ENCODE measurements at places on chromosomes 4 and X.

GRCh38 chr4:153518637-153519389 lies 52.7 kb downstream of the TMEM131L start:
- peak; percentile 32 for DNase-seq

GRCh38 chr4:67151376-67152343 lies 393.6 kb downstream of the CENPC start:
- no peak for DNase-seq

DNA sequence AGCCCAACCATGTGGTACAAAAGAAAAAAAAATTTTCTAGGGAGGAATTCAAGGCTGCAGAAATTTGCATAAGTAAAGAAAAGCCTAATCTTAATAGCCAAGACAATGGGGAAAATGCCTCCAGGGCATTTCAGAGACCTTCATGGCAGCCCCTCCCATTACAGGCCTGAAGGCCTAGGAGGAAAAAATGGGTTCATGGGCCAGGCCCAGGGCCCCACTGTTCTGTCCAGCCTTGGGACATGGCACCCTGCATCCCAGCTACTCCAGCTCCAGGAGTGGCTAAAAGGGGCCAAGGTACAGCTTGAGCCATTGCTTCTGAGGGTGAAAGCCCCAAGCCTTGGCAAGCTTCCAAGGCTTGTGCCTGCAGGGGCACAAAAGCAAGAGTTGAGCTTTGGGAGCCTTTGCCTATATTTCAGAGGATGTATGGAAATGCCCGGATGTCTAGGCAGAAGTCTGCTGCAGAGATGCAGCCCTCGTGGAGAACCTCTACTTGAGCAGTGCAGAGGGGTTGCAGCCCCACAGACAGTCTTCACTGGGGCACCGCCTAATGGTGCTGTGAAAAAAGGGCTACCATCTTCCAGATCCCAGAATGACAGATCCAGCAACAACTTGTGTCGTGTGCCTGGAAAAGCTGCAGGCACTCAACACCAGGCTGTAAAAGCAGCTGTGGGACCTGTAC lies 111.0 kb downstream of the ANXA10 start:
- DNase-seq = no peak

DNA sequence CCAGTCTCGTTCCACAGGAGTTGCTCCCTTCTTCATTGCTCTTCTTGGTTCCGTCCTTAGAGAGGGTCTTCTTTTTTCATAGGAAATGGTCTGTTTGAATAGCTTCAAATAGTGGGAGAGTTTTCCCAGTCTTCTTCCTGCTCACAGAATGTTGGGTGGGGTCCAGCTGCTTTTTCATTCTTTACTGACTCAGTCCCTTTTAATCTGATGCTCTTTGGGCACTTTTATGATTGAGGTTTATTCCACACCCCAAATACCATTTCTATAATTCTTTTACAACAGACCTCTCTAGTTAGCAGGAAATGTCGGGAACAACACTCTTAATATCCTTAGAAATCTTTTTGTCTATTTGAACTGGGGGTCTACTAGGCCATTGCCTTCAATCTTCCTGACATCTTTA lies 239.5 kb downstream of the PRDM5 start:
- DNase-seq = no peak

DNA sequence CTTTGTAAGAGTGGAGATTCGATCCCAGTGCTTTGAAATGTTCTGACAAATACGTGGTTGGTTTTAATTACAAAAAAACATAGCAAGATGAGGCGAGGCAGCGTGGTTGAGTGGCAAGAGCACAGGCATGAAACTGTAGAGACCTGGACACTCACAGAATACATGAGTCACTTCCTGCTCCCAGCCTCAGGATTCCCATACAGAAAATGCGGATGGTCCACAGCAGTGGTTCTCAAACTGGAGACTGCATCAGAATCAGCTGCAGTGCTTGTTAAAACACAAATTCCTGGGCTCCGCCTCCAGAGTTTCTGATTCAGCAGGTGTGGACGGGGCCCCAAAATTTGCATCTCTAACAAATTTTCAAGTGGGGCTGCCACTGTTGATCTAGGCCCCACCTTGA lies 10.1 kb downstream of the OTOP1 start:
- no peak for DNase-seq

GRCh38 chr4:26033389-26033788 lies 119.4 kb downstream of the SMIM20 start:
- DNase-seq = no peak

DNA sequence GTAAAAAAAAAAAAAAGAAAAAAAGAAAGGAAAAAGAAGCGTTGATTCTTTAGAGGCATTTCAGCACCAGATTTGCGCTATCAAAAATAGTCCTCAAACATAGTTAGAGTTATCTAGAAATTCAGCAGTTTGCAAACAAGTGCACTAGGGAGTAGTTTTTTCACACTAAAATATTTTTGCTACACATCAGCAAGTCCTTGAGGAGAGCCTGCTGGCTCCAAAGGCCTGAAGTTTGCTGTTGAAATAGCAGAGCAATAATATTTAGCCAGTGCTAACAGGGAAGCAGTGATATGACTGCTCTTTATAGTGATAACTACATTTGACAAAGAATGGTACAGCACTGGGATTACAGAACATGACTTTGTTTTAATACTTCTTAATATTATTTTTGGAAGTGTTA lies 472.2 kb downstream of the PCDH7 start:
- no peak for DNase-seq

DNA sequence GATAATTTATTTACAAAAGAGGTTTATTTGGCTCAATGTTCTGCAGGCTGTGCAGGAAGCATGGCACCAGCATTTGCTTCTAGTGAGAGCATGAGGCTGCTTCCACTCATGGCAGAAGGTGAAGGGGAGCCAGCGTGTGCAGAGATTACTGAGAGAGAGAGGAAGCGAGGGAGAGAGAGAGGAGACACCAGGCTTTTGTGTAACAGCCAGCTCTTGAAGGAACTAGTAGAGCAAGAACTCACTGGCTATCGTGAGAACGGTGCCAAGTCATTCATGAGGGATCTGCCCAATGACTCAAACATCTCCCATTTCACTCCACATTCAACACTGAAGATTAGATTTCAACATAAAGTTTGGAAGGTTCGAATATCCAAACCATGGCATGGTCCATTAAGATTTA lies 12.7 kb downstream of the GUCY1A1 start:
- no peak for DNase-seq

GRCh38 chrX:29617725-29618124 lies 597.6 kb upstream of the MAGEB2 start:
- DNase-seq = no peak

GRCh38 chr4:107625391-107625902 lies 94.6 kb downstream of the PAPSS1 start:
- DNase-seq = no peak
